Hindlimb muscle (tissue), 1 donor: ENCODE measurements at places on chromosomes 16 and 17. TPM values are rescaled to one million over a fixed set of nuclear protein-coding genes. Genes with fewer than 3 reads are reported as not detected.

Gene ZNF646
- polyA plus RNA-seq = 12.6 TPM

Gene VMO1
- polyA plus RNA-seq = 4.7 TPM

Gene HS3ST2
- not detected for polyA plus RNA-seq

Gene C1QTNF1
- polyA plus RNA-seq = 4.2 TPM

Gene RNF151
- polyA plus RNA-seq = not detected

Gene TBC1D16
- 37.2 TPM for polyA plus RNA-seq

Gene MT1G
- not detected for polyA plus RNA-seq

Gene POLR3E
- 42.5 TPM for polyA plus RNA-seq

Gene YBX2
- polyA plus RNA-seq = 3.6 TPM

Gene MT4
- polyA plus RNA-seq = not detected

Gene TMIGD1
- not detected for polyA plus RNA-seq

Gene RUNDC3A
- polyA plus RNA-seq = 1.1 TPM

GRCh38 chr17:70288540-70289290, 119.4 kb downstream of the KCNJ2 start:
- no peak for DNase-seq

GRCh38 chr16:85514598-85515318, 98.4 kb upstream of the GSE1 start:
- peak; percentile 62 for DNase-seq

DNA sequence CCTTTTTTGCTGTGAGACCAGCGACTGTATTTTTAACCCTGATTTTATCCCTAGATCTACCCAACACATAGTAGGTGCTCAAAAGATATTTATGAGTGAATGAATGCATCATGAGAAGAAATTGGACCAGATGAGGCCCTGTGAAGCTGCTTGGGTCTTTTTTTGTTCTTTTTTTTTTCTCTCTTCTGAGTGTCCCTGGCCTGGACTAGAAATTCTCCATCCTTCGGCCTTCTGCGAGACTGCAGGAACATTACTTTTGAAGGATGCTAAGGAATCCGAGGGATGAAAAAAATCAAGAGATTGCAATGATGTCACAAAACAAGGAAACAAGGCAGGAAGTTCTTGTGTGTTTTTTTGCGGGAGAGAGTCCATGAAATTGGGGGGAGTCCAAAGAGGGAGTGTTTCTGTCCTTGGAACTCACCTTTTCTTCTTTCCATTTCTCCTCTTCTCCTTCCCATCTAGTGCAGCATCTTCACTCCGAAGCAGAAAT, 560 bp upstream of the RUSF1 start:
- DNase-seq = peak; percentile 63

DNA sequence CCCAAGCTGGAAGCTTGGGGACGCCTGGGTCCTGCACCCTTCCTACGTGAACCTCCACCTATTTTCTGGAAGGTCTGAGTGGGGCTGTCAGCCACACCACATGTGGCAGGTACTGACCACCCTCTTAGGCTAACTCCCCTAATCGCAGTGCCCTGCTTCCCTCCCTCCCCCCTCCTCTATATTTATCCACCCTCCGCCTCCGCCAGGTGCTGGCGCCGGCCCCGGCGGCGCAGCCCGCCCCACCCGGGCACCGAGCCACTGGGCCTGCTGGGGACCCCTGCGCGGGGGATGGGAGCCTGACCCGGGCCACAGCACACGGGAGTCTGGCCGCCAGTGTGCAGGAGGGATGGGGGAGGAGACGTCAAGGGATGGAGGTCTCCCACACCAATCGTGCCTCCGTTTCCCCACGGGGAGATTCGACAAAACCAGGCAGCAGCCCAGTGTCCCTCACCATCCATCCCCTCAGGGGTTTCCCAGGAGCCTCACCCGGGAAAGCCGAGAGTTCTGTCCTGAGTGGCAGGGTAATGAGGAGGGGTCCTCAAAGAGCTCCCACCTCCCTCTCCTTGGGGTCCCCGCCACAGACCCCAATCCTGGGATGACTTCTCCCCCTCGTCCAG, 1.3 kb downstream of the PLEKHH3 start:
- no peak for DNase-seq

DNA sequence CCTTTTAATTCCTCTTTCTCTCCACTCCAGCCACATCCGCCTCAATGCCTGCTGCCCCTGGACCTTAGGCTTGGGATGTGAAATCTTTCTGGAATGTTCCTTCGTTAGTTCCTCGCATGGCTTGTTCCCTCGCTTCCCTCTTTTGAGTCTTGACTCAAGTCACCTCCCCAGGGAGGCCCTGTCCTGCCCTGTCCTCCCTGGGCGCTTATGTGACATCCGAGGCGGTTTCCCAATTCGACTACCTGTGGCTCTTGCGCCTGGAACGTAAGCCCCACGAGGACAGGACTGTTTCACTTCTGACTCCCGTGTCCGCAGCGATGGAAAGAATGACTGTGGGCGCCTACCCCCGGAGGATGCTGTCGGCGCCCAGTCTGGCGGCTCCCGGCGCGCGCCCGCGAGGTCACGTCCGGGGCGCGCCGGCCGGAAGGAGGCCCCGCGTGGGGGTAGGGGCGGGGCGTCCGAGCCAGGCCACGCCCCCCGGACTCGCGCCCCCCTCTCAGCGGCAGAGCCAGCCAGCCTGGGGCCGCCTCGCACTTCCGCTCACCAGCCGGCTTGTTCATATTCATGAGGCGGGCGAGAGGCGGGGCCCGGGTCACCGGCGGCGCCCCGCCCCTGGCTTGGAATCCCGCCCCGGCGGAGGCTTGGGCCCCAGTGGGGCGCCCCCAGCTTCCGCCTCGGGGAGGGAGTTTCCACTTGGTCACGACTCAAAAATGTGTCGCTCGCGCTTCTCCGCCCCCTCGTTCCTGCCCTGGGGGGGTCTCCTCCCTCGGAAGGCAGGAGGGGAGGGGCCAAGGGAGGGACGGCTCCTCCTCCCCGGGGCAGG, 8.4 kb upstream of the GLIS2 start:
- DNase-seq = peak; percentile 90

DNA sequence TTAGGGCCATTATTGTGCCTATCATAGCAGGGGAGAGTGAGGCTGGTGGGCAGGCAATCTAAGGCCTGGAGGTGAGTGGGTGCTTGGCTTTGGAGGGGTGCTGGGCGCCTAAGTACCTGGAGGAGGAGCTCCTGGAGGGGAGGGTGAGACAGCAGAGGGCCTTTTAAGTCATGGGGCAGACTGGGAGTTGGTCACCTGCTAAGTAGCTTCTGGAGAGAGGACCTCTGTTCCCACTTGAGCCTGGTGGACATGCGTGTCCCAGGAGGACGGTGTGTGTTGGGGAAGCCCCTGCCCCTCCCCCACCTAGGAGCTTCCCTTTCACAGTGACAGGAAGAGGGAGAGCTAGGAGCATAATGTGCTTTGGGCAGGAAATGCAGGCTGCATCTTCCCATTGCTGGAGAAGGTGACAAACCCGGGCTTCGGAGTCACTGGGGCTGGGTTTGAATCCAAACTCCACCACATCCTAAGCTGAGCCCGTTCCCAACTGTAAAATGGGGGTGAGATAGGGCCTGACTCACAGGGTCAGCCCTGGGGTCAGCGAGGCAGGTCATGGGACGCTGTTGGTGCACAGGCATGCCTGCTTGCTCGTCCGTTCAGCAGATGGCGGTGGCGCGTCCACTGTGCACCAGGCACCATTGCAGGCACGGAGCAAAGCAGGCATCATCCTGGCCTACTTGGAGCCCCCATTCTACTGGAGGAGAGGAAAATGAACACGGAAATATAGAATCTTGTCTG, 37.9 kb downstream of the CMIP start:
- DNase-seq = no peak

DNA sequence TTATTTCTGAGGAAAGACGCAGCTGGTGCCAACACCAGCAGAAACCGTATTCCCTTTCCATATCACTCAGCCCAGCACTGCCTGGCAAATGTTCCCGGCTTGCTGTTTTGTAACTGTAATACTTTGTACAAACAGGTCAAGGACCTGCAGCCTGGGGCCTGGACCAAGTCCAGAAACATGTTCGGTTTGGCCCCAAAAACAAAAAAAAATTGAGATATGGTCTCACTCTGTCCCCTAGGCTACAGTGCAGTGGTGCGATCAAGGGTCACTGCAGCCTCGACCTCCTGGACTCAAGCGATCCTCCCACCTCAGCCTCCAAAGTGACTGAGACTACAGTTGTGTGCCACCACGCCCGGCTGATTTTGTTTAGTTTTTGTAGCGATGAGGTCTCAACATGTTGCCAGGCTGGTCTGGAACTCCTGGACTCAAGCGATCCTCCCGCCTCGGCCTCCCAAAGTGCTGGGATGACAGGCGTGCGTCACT, 1.2 kb downstream of the HAGH start:
- DNase-seq = no peak

- DNase-seq = no peak
These were observed 5.9 kb upstream of the SPG7 start for GRCh38 chr16:89502081-89502843.

DNA sequence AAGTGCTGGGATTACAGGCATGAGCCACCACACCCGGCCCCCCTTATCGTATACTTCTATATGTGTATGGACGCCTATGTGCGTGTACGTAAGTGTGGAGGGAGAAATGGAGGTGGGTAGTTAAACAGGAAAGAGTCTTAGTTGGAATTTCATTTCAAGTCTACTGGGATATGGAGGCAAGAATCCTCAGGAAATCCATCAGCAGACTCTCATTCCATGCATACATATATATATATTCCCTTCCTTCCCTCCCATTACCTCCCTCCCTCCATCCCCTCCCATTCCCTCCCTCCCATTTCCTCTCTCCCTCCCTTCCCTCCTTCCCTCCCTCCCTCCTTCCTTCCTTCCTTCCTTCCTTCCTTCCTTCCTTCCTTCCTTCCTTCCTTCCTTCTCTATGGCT, 391.7 kb upstream of the RBFOX1 start:
- no peak for DNase-seq

DNA sequence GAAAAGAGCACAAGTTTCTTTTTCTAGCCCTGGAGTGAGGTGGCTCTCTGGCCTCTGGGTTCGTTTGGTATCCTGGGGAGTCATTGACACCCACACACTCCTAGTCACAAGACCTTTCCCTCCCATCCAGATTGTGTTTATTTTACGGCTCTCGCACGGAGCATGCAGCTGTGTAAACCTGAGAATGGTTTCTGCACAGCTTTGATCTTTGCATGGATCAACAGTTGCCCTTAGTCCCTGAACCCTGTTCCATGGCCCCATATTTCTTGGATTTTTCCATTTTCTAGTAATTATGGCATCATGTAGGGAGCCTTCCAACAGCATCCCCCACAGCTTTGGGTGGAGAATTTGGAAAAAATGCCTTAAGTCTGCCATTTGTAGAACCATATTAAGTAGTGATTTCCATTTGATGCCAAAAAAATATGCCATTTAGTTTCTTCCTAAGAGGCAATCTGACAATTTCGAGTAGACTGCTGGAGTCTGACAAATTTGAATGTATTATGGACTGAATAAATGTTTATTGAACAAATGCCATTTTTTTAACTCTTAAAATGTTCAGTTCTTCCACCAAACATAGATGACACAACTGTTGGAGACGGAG, 197.7 kb downstream of the WWOX start:
- no peak for DNase-seq

GRCh38 chr17:66775271-66775670, 59.6 kb upstream of the CACNG5 start:
- no peak for DNase-seq

- DNase-seq = no peak
These were observed 48.1 kb downstream of the YWHAE start for GRCh38 chr17:1351971-1352370.

- DNase-seq = no peak
These were observed 52.6 kb downstream of the RAB11FIP4 start for GRCh38 chr17:31444026-31444425.

DNA sequence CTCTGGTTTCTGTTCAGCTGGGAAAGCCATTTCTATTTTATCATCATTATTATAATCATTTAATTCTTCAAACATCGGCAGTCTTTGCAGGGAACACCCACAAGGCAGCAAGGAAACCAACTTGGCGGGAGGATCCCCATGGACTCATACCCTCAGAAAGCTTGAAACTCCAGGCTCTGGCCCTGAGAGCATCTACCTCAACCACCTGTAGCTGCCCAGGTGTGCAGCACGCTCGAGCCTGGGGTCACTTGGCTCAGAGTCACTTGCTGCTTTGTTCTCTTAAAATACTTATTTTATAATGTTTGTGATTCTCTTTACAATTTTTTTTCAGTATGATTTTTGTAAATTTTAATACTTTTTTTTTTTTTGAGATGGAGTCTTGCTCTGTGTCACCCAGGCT, 6.8 kb upstream of the ZNF423 start:
- DNase-seq = no peak

- no peak for DNase-seq
These were observed 22.0 kb upstream of the PHLPP2 start for GRCh38 chr16:71746442-71747046.

DNA sequence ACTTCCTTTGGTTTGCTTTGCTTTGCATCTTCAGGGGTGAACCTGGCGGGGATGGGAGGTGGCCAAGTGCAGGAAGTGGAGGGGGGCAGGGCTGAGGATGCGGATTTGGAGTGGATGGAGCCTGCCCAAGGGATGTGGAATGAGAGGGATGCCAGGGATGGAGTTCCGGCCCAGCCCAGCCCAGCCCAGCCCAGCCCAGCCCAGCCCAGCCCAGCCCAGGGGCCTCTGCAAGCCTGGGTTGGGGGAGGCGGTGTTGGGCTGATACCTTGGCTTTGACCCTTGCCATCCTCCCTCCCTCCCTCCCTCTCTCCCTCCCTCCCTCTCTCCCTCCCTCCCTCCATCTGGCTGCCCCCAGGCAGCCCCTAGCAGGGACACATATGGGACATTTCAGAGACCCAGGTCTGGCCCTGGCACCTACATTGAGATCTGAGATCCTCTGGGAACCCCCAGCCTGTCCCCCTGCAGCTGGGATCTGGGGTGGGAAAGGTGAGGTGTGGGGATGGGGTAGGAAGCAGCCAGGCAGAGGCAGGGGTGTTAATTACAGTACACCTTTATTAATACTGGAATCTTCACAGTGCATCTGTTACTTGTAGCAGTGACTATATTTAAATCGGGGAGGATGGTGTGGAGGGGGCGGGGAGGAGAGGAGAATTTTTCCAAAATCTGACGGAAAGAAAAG, 14.5 kb downstream of the IL34 start:
- no peak for DNase-seq

DNA sequence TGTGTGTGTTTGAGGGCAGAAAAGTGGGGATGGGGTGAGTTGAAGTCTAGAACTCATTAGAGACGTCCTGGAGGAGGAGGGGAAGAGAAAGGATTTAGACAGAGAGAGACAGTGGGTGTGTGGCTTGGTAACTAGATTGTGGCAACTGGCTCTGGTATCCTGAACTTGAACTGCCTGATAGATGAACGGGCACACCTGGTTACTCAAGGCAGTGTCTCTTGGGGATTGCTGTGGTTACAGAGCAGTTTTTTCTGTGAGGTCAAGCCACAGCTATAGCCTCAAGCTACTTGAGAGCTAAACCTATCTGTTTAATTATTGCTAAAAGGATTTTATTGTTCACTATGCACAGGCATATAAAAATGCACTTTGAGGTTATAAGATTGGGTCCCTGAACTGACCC, 29.8 kb upstream of the MYH2 start:
- DNase-seq = no peak
